Umbilical cord (tissue), 2 donors: ENCODE measurements at places on chromosomes 6 and 20. TPM values are rescaled to one million over a fixed set of nuclear protein-coding genes. Genes with fewer than 3 reads are reported as not detected.

Gene TRAPPC3L
- total RNA-seq: 1.4 TPM

Gene MAP1LC3A
- total RNA-seq: 27.2 TPM

Gene MBOAT1
- total RNA-seq: 0.72 TPM

Gene PDE10A
- 15.4 TPM for total RNA-seq

Gene SLC32A1
- total RNA-seq: 6.3 TPM

Gene PRSS16
- total RNA-seq: not detected

Gene TSPO2
- not detected for total RNA-seq

Gene CALHM4
- 2.4 TPM for total RNA-seq

Gene ATF6B
- 14.4 TPM for total RNA-seq

Gene PPP1R16B
- 2.6 TPM for total RNA-seq

Gene PLG
- total RNA-seq: 5.3 TPM

Gene PLCB4
- total RNA-seq: 7.2 TPM

Gene RRBP1
- 124 TPM for total RNA-seq

Gene BMP7
- total RNA-seq: 17.1 TPM

Gene VPS16
- total RNA-seq: 19.7 TPM

Gene ARFGEF3
- 4.6 TPM for total RNA-seq

Gene HM13
- total RNA-seq: 42.1 TPM
